NCI-H2081 treated with DMSO at 0.1 percent for 48 hours (cell line): ENCODE measurements at places on chromosomes 6 and 20.

- DNase-seq = no peak
Measured at GRCh38 chr6:106163966-106164877, 78.1 kb downstream of the PRDM1 start.

- DNase-seq = no peak
Measured at GRCh38 chr6:73299151-73299971, 36.4 kb upstream of the KHDC1 start.

GRCh38 chr6:37889486-37889885, 70.0 kb downstream of the ZFAND3 start:
- DNase-seq = no peak

DNA sequence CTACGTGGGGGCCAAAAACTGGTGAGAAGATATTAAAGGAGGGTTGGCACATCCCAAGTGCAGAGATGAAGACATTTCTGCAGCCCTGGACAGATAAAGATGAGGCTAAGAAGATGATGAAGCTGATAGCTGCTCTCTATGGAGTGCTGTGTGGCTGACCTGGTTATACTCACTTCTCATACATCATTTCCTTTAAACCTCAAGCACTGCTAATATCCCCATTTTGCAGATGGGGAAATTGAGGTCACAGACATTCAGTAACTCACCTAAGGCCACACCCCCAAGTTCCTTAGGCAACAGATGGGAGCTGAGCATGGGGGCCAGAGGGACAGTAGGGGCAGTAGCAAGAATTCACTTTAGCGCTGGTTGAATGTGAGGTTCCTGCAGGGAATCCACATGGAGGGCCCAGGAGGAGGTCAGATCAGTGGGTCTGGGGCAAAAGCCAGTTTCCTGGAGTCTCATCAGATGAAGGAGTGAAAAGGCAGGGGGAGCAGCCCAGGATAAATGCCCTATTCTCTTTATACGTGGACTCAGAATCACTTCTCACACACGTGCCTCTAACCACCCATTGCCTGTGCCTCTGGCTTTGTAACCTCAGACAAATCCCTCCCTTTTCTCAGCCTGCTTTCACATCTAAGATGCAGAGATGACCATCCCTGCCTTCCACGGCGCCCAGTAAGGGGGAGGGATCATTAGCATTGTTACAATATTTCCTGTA, 125.8 kb downstream of the NFATC2 start:
- no peak for DNase-seq

GRCh38 chr20:33092361-33092760, 12.9 kb downstream of the BPIFB4 start:
- no peak for DNase-seq

DNA sequence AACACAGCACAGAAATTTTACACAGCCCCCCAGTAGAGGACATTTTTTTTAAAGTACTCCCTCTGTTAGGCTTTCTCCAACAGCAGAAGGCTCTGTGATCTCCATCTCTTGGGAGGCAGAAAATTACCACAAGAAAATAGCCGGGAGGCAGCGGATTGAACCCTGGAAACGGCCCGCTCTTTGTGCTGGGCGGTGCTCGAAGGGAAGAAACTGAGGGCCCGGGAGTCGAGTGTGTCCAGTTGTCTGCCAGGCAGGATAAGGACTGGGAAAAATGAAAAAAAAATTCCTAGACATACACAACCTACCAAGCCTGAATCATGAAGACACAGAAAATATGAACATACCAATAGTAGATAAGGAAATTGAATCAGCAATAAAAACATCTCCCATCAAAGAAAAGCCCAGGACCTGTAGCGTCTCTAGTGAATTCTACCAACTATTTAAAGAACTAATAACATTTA, 31.5 kb downstream of the POM121L2 start:
- no peak for DNase-seq

DNA sequence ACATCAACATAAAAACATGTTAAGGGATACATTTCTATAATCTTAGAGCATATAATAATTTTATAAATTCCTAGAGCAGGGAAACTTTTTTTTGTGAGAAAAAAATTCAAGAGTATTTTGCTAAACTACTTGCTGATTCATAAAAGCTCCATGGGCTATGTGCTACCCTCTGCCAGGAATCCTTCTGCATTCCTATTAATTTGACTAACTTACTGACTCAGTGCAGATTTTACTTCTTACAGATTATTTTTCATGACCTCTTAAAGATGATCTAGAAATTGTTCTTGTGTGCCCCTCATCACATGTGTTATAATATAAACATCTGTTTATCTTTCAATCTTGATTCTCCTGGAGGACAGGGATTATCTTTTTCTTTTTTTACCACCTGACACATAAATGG, 5.7 kb downstream of the VTA1 start:
- no peak for DNase-seq

GRCh38 chr6:128882560-128882959, 378 bp upstream of the LAMA2 start:
- no peak for DNase-seq

DNA sequence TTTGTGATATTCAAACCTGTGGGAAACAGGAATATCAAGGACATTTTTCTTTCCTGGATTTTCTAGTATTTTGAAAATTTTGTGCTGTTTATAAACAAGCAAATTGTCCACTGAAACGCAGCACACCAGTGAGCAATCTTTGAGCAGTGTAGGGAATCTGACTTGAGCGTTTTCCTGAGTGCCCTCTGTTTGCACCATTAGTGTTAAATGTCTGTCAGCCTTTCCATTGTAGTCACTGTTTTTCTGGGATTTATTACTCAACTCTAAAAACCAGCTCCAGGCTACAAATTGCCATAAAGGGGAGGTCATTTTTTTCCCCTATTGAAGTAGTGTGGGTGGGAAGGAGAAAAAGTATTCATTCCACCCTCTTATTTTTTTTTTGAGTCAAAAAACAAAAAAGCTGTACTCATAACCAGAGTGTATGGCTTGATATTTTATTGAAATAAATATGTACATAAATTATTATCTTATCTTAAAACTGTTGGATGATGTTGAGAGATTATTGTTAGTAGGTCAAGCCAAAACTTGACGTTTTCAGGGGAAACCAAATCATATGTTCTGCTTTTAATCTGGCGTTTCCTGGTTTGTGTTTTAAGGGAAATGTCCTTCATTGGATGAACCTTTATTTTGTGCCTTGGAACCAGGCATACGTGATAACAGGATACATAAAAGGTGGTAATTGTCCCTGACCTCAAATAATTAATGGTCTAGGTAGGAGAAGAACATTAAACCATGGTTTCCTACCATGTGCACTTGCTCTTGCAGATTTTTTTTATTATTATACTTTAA, 51.8 kb downstream of the TSHZ2 start:
- peak; percentile 21 for DNase-seq

- no peak for DNase-seq
Measured at GRCh38 chr6:146345598-146345997, 198.0 kb upstream of the RAB32 start.

DNA sequence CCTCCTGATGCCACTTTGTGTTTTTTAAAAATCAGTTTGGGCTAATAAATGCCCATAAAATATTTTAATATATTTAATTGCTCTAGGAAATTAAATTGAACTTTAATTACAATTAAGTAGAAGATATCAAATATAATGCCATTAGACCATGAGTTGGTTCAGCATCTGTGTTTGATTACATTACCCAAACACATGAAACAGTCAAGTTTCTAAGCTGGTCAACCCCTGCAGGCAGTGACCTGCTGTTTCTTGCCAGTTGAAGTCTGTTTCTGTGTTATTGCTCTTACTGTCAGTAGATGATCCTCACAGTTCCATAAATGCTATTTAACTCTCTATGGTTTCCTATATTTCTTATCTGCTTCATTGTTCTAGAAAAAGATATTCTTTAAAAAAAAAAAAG, 9.7 kb upstream of the TENT5A start:
- no peak for DNase-seq

DNA sequence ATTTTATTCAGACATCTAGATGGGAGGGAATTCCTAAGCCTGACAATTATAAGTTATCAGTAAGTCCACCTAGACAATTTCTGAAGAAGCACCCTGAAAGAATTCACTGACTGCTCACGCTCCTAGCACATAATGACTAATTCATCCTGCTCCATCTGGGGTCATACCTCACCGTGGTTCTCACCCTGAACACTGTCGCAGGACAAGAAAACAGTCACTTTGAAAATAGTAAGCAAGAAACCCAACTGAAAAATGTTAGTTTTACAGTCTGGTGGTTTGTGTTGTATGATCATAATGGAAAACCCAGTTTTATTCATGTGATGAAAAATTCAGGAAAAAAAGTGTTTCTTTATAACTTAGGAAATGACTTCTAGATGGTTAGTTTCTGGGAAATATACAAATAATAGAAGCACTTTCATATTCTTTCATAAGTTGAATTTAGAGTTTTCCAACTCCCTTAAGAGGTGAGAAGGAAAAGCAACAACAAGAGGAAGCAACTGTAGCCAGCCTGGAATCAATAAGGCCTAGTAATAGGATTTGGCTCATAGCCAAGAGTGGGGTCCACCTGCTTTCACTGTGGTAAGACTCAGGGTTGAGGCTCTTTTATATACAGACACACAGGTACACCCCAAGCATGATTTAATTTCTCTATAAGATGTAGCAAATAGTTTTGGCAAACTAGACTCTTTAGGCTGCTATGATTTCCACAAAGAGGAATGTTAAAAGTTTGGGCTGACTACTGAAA, 94.1 kb downstream of the HIVEP2 start:
- DNase-seq = no peak

GRCh38 chr6:37490536-37491170, 9.0 kb downstream of the CCDC167 start:
- DNase-seq = no peak

DNA sequence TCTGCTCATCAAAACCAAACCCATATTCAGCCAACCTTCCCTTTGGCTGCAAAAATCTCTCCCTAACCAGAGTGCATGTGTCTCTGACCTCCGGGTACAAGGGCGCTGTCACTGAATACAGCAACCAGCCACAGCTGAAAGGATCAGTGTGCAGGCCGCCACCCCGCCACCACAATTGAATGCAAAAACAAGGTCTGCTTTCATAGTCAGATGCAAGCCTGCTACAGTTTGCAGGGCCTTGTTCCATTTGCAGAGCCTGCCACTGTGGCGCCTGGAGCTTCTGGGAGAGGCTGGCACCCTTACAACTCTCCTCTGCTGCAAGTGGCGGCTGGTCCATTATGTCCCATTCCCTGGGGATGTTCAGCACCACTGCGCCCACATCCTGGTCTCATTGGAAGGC, 23.5 kb downstream of the MDGA1 start:
- no peak for DNase-seq

DNA sequence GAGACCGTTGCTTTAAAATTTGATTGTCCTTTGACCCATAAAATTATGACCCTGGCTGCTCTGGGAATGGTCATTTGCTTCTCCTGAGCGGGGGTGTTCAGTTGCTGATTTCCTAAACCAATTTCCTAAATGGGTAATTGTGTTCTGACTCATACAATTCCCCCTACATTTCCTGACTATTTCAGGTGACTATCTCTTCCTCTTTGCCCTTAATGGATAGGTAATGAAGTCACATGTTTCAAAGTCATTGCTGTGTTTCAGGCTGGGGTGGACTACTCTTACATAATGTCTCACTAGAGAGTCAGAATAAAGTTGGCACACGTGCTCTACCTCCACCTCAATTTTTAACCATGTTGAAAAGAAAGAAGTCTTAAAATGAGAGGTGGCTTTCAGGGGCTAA, 109.8 kb downstream of the DOK5 start:
- DNase-seq = no peak

DNA sequence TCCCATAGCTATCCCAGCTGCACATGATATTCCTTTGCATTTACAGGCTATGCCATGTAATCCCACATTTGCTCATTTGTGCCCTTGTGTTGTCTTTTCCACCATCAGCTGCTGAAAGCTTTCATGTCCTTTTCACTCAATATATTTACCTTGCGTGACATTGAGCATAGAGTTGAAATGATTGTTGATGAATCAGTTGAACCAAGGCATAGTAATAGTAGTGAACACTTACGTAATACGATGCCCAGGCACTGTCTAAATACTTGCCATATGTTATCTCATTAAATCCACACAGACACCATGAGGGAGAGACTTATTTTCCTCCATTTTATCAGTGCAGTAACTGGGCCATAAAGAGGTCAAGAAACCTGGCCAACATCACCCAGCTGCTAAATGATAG, 13.1 kb downstream of the RNF8 start:
- no peak for DNase-seq

GRCh38 chr6:106168097-106168888, 82.2 kb downstream of the PRDM1 start:
- DNase-seq = no peak

- no peak for DNase-seq
Measured at GRCh38 chr20:60271597-60271996, 313.4 kb downstream of the CDH26 start.

- DNase-seq = no peak
Measured at GRCh38 chr6:7267071-7267465, 45.9 kb downstream of the SSR1 start.

DNA sequence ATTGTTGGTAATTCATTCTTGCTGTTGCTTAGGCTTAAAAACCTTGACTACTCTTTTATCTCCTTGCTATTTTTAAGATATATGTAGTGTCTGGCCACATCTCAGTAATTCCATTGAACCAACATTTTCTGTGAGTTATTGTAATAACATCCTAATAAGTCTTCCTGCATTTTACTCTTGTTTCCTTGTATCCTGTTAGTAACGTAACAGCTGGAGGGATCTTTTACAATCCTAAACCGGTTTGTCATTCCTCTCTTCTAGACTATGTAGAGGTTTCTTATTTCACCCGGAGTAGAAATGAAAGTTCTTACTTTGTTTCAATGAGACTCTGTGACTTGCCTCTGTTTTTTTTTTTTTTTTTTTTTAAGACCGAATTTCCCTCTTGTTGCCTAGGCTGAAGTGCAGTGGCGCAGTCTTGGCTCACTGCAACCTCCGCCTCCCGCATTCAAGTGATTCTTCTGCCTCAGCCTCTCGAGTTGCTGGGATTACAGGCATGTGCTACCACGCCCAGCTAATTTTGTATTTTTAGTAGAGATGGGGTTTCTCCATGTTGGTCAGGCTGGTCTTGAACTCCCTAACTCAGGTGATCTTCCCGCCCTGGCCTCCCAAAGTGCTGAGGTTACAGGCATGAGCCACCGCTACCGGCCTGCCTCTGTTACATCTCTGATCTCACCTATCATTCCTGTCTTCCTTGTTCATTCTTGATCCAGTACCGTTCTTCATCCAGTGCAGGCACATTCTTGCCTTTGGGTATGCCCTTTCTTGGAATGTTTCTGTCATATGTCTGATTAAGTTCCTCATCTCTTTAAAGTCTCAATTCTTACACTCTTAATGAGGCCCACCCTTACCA, 44.7 kb downstream of the NCOA3 start:
- no peak for DNase-seq

- DNase-seq = no peak
Measured at GRCh38 chr20:5100684-5101347, 18.9 kb downstream of the PCNA start.
